ENCODE measurements at places on chromosomes 1 and 21.

DNA sequence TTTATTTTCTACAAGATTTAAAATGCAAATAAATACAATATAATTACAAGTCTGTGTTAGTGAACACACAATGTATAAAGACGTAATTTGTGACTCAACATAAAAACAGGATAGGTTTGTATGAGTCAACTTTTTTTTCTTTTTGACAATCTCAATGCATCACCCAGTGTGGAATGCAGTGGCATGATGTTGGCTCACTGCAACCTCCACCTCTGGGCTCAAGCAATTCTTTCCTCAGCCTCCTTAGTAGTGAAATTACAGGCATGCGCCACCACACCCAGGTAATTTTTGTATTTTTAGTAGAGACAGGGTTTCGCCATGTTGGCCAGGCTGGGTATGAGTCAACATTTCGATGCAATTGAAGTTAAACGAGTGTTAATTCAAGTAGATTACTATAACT, 5.9 kb upstream of the SPRR2E start:
- DNase-seq: no peak

DNA sequence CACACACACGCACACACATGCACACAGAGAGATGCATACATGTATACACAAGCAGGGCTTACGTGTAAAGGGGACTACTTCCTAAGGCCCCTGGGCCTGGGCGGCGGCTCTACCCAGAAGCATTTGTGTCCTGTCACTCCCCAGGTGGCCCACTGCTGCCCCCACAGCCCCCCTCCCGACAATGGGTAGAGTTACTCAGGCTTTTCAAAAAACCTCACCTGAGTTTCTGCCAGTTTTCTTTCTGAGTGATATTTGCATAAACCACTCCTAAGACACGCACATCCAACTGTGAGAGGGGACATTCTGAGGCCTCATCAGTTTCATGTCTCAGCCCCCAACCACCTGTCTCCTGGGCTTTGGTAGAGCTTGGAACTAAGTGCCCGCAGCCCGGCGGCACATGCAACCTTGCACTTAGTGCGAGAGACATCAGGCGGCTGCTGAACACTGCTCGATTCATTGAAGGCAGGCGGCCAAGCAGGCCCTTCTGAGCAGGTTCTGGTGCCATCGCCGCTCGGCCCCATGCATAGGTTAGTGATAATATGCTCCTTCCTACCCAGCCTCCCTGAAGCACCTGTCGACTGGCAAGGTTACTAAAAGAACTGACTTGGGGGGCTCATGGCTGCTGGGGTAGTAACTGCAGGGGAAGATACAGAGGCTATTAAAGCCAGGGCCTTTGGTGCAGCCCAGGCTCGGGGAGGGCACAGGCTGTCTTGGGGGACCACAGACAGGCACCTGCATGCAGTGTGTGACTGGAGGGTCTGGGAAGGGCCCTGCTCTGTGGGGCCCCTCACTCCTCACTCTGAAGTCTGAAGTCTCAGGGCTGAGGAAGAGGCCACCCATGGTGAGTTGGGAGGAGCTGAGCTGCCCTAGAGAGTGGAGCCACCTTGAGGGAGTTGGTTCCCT, 364.2 kb upstream of the VAMP3 start:
- DNase-seq: no peak

DNA sequence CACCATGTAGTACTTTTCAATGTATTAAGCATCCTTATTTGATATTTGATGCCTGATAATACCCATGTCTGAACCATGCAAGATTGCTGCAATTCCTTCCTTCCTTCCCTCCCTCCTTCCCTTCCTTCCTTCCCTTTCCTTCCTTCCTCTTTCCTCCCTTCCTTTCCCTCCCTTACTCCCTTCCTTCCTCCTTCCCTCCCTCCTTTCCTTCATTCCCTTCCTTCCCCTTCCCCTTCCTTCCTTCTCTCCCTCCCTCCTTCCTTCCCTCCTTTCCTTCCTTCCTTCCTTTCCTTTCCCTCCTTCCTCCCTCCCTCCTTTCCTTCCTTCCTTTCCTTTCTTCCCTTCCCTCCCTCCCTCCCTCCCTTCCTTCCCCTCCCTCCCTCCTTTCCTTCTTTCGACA, 29.7 kb upstream of the TMEM52 start:
- no peak for DNase-seq

- no peak for DNase-seq
Observed at GRCh38 chr21:41250519-41250918, 66.1 kb upstream of the FAM3B start.

GRCh38 chr1:69294171-69294570, 273.6 kb upstream of the LRRC7 start:
- DNase-seq: no peak

- peak; percentile 88 for DNase-seq
Observed at GRCh38 chr1:34164771-34165391, at the start of gene CSMD2. CSMD2 (minus strand) TSS chr1:34165230; CDS start chr1:34165097, 133 bp downstream.

- DNase-seq: no peak
Observed at GRCh38 chr21:36527317-36527716, 47.4 kb upstream of the CLDN14 start.

GRCh38 chr1:59064592-59064991, 232.3 kb upstream of the FGGY start:
- no peak for DNase-seq

- DNase-seq: no peak
Observed at GRCh38 chr21:26130249-26130881, 40.2 kb downstream of the APP start.

DNA sequence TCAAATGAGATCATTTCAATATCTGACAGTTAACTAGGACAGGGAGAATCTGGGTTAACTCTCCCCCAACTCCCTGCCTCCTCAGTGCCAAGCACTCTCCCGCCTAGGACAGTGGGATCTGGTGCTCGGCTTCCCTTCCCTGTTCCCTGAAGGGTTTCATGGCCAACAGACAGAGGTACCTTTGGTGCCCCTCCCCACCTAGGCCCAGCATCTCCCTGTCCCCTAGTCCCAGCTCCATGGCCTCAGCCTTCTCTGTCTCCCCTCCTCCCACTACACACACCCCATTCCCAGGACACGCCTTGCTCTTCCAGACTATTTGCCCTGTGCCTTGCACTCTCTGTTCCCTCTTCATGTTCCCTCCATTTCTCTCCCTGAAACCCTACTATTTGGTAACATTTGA, 77.1 kb downstream of the CD247 start:
- DNase-seq: no peak

- no peak for DNase-seq
Observed at GRCh38 chr1:54413295-54413694, 7.1 kb upstream of the SSBP3 start.

DNA sequence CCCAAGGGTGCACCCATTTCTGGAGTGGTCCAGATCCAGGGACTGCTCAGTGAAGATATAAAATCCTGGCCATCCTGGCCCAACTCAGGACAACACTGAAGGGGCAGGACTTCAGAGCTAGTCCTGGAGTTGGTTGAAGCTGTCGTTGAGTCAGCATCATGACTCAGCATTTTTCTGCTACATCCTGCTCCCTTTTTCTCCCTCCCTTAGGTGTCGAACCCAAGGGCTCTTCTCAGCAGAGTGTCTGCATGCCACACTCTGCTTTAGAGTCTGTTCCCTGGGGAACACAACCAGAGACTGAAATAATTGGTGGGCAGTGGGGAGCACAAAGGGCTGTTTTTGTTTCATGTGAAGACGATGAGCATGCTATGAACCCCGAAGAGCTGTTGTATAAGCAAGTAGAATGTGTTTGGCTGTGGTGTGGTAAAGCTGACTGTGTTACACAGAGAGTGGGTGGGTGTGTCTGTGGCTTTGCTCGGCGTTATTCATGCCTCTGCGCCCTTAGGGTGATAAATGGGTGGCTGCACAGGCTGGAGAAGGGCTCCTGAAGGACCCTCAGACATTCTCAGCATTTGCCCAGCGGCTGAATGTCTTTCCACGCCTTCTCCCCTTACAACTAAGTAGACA, 167.2 kb downstream of the CYYR1 start:
- no peak for DNase-seq

- DNase-seq: no peak
Observed at GRCh38 chr1:11967028-11967547, 13.2 kb upstream of the MFN2 start.

- no peak for DNase-seq
Observed at GRCh38 chr1:117590273-117590925, 15.4 kb upstream of the TENT5C start.

- DNase-seq: no peak
Observed at GRCh38 chr1:21604208-21604957, 64.8 kb downstream of the RAP1GAP start.

DNA sequence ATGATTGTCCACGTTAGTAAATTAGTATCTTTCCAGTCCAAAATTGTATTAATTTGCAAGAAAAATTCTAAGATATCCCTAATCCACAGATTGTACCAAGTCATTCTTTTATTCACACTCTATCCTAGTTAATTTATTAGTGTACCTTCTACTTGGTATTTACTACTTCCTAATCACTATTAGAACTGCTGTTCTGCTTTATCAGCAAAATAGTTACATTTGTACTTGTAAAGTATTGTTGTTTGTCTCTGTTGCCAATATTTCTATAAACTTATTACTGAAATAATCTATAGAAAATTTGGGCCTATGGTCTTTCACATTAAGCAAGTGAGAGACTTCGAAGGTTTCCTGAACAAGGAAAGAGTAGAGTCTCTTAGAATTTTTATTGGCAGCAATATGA, 5.6 kb upstream of the CRP start:
- DNase-seq: no peak

Measured in dorsolateral prefrontal cortex (tissue), 122 donors.